ENCODE measurements at places on chromosomes 16 and 17.

DNA sequence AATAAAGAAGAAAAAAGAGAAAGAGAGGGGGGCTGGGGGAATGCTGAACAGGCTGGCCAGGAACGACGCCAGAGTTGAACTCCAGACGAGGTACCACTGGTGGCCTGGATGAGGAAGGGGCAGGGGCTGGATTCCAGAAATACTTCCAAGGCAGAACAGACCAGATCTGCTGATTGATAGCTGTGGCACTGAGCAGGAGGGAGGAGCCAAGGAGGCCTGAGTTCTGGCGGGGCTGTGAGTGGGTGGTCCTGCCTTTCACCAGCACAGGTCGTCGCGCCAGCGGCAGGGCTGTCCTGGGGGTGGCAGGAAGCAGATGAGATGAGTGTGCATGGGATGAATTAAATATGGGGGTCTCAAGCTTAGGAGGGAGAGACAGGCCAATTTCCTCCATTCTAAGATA, 5.5 kb downstream of the CCDC42 start:
- no peak for DNase-seq

GRCh38 chr17:13302983-13303382, 285.2 kb upstream of the ELAC2 start:
- DNase-seq = no peak

- DNase-seq = no peak
Observed at GRCh38 chr16:58348986-58349385, 43.3 kb upstream of the GINS3 start.

- peak; percentile 58 for DNase-seq
Observed at GRCh38 chr16:89805136-89805905, 11.1 kb downstream of the FANCA start.

DNA sequence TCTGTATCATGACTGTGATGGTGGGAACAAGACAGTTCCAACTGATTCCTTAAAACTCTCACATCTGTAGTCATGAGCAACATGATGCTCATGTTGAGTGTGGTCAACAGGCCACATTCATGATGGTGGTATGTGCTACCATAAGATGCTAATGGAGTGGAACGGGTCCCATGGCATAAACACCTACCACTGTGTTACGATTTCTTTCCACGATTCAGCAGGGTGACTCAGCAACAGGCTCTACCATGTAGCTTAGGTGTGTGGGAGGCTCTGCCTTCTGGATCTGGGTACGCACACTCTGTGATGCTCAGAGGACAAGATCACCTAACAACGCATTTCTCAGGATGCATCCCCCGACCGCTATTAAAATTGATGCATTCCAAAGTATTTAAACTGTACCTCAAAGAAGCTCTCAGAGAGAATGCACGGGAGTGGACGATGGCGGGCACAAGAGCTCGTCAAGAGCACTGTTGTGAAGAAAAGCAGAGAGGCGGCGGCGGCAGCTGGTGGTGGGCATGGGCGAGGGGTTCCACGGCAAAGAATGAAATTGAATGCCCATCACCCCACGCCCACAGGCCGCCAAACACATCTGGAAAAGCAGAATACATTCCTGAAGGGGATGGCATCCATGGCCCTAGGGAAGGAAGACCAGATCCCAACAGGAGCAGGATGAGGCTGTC, 133.3 kb downstream of the ZNF778 start:
- no peak for DNase-seq

GRCh38 chr16:70747703-70748631, 53.0 kb downstream of the VAC14 start:
- DNase-seq = no peak

DNA sequence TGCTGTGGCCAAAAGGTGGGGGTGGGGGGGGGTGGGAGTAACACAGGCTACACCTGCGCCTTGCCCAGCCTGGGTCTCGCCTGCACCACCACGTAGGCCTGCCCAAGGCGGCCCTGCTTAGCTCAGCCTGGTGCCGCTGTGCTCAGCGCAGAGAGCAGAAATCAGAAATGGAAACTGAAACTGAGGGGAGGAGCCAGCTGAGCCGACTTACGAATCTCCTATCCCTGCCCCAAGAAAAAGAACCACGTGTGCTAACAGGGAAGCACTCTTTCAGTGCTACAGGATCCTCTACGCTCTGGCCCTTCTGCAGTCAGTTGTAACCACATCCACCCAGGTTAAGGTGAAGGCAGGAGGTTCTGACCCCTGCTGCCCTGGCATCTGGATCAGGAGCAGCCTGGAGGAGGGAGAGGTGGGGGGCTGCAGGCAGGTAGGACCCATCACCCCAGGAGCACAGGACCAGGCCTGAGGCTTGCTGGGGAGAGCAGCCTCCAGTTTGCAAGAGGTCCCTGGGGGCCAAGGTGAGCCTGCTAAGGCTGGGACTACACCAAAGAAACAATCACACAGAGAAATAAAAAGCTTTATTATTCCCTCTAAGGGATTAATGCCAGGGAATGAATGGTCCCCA, at the start of gene DHX58:
Gene DHX58 (minus strand): TSS at position 163 of the 625 bp plus-strand sequence. CDS start 822 bp downstream, outside the sequence.
- DNase-seq = no peak

DNA sequence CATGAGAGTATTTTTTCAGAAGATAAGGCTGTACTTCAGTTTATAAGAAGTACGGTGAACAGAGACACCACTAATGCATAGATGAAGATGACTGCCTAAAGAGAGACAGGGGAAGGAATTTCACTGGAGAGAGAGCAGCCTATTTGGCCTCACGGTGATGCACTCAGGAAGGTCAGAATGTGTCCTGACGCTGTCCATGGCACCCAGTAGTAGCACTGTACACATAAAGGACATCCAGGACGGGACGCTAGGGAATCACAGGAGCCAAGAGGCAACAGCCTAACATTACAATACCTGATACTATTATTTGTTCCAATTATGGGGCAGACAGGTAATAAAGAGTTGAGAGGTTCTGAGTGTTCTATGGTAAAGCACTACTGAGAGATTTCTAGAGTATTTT, 24.9 kb upstream of the LRRC37A start:
- no peak for DNase-seq

DNA sequence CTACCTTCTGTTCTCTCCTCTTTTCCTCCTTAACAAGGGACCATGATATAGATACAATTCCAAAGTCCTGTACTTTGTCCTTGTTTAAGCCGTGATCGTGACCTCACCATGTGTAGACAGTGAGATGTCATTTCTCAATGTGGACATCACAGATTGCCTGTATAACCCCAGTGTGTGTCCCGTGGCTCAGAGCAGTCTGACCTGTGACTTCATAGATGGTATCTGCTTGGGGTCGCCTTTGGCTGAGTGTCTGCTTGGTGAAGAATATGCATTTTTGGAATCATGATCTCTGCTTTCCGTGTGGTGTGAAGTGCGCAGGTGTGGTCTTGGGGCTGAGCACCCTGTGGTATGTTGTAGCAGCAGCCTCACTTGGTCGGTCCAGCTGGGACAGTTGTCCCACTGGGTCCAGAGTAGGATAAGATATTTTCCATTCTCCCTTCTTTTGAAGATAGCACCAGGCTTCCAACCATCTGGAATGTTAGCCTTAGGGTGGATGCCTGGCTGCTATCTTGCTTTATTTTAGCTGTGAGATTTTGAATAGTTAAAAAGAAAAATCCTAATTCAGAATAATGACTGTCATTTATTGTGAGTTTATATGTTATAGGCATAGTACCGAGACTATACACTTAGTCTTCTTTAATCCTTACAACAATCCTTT, 13.4 kb downstream of the MSI2 start:
- no peak for DNase-seq

- DNase-seq = no peak
Observed at GRCh38 chr16:85530370-85530739, 82.8 kb upstream of the GSE1 start.

DNA sequence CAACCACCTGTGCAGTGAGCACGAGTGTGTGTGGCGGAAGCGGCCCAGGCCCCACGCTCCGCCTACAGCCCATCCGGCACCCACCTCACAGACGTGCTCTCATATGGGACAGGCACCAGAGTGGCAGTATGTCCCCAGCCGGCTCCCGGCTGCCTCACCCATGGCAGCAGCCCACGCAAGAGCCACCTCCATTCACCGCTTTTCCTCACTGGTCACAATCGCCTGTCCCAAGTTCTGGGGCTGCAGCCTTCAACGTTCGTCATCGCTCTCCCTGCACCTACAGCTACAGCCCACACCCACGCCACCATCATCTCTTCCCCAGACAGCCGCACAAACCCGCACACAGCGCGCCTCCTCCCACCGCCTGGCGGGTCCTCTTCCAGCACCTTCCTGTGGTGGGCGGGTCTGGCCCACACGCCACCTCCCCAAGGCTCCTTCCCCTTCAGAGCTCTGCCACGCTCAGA, 17.5 kb upstream of the TRAP1 start:
- DNase-seq = no peak

DNA sequence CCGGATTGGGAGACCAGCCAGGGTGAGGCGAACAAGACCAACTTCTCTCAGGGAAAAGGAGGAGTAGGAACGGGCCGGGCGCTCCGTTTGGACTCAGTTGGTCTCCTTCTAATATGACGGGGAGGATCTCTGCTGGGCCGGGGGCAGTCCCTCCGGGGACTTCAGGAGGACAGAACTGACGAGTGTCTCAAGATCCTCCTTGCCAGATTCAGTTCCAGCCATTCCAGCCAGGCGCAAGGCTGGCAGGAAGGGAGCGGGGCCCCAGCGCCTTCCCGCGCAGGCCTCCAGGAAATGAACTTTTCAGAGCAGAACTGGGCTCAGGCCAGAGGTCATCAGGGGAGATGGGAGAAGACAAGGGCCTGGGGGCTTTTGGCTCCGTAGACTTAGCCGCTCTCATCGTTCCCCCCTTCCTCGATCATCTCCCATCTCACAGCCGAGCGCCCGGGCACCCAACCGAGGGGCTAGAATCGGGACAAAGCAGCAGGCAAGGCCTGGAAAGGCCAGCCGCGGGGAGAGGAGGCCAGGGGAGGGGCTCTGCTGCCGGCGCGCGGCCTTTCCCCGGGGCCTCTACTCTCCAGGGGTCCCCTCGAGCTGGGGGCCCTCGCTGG, 1.6 kb downstream of the ZNF423 start:
- no peak for DNase-seq

GRCh38 chr17:3916825-3917224, 560 bp upstream of the P2RX1 start:
- no peak for DNase-seq

DNA sequence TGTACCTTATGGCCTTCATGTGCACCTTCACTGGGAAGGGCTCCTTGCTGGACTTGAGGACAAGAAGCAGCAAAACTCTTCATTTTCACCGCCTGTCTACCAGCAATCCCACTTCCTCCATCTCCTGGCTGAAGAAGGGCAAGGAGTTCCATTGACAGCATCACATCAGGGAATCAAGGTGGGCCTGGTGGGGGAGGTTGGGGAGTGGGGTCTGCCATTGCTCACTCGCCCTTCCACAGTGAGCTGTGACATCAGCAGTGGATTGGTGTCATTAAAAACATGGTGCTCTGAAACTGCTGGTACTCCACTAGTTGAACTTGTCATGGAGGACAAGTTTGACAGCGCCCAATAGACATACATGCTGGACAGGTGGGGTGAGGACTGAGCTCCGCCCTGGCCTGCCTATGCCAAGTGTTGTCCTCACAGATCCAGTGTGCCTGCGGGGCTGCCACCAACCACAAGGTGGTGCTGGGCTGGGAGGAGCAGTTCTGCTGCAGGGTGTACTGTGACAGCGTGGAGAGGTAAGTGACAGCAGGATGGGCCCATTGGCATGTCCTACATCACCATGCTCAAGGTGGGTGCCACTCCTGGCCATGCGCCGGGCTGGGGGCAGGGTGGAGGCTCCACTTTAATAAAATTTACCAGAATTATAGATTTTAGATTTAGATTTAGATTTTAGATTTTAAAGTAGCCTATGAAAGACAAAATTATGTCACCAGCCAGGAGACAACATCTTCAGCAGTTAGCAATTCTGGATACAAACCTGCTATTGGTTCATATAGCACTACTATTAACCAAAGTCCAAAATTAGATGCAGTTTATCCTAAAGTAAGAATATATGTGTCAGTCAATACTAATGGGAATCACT, 1729.1 kb downstream of the TP53TG3F start:
- no peak for DNase-seq

GRCh38 chr16:69916462-69916861, 34.7 kb upstream of the CLEC18A start:
- no peak for DNase-seq

DNA sequence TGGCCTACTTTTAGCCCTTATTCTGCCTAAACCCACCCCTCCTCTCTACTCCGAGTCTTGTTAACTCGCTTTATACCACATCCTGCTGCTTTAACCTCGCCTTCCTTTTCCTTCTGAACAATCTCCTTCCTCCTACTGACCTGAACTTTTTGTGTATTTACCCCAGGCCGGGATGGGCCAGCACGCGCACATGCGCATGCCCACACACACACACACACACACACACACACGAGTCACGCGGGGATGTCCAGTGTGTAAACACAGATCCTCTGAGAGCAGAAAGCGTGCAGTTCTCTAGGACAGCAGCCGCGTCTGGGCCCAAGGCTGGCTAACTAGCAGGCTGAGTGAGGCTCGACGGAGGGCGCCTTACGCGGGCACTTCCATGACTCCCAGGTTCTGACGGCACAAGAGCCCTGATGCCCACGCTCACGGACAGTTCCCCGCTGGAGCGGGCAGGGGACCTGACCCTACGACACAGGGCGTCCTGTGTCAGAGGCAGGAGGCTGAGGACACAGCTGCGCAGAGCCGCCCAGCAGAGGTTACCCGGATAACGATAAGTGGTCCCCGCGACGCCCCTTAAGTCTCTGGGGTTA, 610 bp downstream of the PIK3R5 start:
- no peak for DNase-seq

- DNase-seq = no peak
Observed at GRCh38 chr16:56348168-56349085, 76.9 kb downstream of the AMFR start.

DNA sequence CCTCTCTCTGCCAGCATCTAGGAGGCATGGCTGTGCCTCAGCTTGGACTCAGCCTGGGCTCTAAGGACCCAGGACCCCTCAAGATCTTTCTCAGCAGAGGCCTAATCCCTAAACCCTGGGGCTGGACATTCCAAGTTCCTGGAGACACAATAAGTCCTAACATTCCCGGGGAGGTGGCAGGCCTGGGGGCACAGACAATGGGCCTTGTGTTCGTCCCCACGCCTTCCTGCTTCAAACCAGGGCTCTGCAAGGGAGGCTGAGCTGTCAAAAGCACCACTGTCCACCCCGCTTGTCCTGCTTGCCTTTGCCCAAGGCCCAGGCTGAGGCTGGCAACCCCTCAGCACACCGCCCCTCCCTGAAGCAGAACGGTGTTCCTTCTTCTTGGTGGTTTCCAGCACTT, 13.7 kb downstream of the SDK2 start:
- no peak for DNase-seq

DNA sequence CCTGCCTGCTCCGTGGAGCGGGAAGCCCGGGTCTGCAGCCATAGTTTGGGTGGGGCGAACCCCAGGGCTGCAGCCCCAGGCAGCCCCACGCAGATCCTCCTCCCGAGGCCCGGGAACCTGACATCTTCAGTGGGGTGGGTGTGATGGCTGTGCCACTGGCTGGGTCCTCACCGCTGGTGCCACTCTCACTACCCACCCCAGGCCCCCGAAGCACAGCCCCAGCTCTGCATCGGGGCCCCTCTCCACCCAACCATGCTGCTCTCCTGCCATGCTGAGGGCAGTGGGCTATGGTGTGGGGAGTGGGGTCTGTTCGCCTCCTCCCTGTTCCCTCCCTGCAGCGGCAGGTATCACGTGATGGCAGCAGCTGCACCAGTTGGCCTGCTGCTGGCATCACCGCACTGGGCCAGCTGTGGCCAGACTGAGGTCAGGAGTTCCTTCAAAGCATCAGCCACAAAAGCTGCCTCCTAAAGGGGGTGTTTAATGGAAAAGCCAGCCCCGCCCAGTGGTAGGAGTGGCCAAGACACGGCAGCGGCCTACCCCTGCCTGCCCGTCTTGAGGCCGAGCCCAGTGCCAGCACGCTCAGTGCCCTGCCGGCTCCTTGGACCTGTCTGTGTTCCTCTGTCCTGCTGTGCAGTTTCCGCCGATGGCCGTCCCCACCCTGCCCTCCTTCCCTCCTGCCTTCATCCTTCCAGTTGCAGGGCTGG, 10.8 kb downstream of the KCTD5 start:
- no peak for DNase-seq
